ENCODE measurements at places on chromosomes 3 and 15.
A peak's percentile ranks its signal among the peaks of the same experiment; 100 is the strongest.

DNA sequence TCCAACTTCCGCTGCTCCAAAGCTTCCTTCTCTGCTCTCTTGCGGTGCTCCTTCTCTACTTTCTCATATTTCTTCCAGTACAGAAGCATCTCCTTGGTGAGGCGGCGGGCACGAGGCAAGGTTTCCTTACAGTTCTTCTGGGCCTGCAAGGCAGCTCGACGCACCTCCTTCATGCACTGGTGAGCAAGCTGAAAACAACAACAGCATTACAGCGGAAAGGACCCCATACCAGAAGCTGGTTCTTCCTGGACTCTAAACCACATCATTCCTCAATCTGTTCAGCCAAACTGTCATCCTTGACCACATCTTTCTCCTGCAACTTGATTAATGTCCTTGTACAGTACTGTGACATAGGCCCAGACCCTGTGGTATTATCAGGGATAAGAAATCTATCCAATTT, 36.4 kb downstream of the INO80 start:
- no peak overlapping the region for H3K27ac ChIP-seq
- H3K4me1 ChIP-seq, result no peaks in the 10 kb centered on the region
- no peak overlapping the region for H3K4me3 ChIP-seq
- no peaks in the 10 kb centered on the region for H3K27me3 ChIP-seq

GRCh38 chr3:192850451-192850981, 67.1 kb downstream of the MB21D2 start:
- H3K4me1 ChIP-seq, result peaks cover 4% of the 10 kb centered on the region
- H3K36me3 ChIP-seq, result peaks cover 2% of the 10 kb centered on the region

- peaks cover 40% of the 10 kb centered on the region for H3K27me3 ChIP-seq
- no peak overlapping the region for H3K27ac ChIP-seq
- H3K36me3 ChIP-seq, result no peaks in the 10 kb centered on the region
- no peaks in the 10 kb centered on the region for H3K4me1 ChIP-seq
These were observed 134.0 kb upstream of the IL12A start for GRCh38 chr3:159854500-159855124.

DNA sequence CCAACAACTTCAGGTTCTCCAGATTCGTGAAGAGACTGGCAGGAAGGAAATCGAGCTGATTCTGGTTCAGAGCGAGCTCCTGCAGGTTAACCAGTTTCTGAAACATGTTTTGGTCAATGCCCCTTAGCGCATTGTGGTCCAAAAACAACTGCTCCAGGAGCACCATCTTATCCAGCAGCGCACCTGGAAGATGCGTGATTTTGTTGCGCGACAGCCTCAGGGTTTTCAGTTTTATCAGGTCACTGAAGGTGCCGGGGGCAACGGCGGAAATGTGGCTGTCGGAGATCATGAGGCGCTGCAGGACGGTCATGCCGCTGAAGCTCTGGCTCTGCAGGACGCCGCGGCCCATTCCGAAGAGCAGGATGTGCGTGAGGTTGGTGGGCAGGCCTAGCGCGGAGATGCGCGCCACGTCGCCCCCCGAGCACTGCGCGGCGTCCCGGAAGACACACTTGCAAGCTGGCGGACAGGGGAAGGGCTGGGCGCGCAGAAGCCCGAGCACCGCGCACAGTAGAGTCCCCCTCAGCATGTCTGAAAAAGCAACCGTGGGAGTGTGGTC, 1.2 kb downstream of the GP5 start:
- peak overlapping the region; percentile 77 for H3K4me3 ChIP-seq
- peaks cover 56% of the 10 kb centered on the region for H3K27me3 ChIP-seq
- H3K27ac ChIP-seq, result no peak overlapping the region
- DNase-seq, result no peak
- H3K4me1 ChIP-seq, result peaks cover 40% of the 10 kb centered on the region
- peaks cover 2% of the 10 kb centered on the region for H3K36me3 ChIP-seq

DNA sequence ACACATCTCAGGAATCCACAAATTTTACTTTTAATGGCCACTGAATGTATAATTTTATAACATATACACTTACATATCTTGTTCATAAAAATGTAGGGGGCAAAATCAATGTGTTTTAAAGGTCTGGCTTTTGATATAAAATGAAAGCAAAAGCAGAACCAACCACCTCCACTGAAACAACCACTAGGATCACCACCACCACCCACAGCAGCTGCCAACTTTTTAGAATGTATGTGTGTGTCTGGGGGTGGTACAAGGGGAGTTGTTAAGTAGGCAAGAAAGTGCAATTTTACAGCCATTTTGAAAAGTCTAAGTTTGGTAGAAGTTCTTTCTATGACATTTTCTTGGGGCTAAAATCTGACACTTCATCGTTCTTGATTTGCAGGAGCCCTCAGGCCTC, 44.0 kb downstream of the OTOL1 start:
- H3K27me3 ChIP-seq, result no peaks in the 10 kb centered on the region
- no peaks in the 10 kb centered on the region for H3K4me1 ChIP-seq
- no peaks in the 10 kb centered on the region for H3K36me3 ChIP-seq
- no peak overlapping the region for H3K4me3 ChIP-seq
- H3K27ac ChIP-seq, result no peak overlapping the region
- DNase-seq, result no peak

DNA sequence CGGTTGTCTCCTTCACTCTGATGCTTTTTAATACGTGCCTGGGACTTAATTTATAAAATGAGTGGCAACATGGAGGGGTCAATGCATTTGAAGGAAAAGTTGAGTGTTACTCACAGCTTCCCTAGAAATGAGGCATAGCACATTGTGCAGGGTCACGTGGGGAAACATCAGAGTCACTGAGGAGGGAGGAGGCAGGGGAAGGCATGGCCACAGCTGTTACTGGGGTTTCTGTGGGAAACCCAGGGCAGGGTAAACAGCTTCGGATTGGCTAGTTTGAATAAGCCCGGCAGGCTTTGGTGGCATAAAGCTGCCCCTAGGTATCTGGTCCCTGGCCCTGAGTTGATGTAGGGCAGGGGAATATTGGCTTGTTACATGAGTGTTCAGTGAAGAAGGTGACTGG, 98.9 kb upstream of the ST8SIA2 start:
- H3K4me3 ChIP-seq, result no peak overlapping the region
- no peak for DNase-seq
- peaks cover 2% of the 10 kb centered on the region for H3K36me3 ChIP-seq
- H3K4me1 ChIP-seq, result no peaks in the 10 kb centered on the region

GRCh38 chr3:21421096-21421495, 329.9 kb downstream of the ZNF385D start:
- H3K27me3 ChIP-seq, result no peaks in the 10 kb centered on the region
- no peak overlapping the region for H3K4me3 ChIP-seq
- H3K36me3 ChIP-seq, result no peaks in the 10 kb centered on the region
- DNase-seq, result no peak
- no peaks in the 10 kb centered on the region for H3K4me1 ChIP-seq

DNA sequence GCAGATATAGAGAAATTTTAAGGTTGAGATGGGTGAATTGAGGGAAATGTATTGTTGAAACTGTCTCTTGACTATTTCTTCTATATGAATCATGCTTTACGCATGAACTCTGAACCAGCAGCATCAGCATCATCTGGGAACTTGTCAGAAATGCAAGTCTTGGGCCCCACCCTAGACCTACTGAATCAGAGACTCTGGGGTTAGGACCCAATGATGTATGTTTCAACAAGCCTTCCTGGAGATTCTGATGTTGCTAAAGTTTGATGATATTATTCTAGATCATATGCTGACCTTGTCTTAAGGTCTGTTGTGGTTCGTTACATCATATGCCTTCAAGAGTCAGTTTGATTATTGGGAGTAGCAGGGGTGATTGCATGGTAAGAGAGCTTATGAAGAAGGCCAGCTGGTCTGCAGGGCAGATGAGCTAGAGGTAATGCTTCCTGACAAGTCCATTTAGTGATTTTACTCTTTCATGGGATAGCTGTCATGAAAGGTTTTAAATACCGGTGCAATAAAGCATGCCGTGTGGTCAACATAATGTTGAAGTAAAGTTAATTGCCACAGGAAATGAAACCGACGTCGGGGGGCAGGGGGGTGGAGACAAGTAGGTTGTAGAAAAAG, 152.4 kb upstream of the MRPL3 start:
- no peak for DNase-seq
- no peaks in the 10 kb centered on the region for H3K4me1 ChIP-seq
- H3K27me3 ChIP-seq, result peaks cover 28% of the 10 kb centered on the region
- peaks cover 1% of the 10 kb centered on the region for H3K36me3 ChIP-seq
- no peak overlapping the region for H3K4me3 ChIP-seq

DNA sequence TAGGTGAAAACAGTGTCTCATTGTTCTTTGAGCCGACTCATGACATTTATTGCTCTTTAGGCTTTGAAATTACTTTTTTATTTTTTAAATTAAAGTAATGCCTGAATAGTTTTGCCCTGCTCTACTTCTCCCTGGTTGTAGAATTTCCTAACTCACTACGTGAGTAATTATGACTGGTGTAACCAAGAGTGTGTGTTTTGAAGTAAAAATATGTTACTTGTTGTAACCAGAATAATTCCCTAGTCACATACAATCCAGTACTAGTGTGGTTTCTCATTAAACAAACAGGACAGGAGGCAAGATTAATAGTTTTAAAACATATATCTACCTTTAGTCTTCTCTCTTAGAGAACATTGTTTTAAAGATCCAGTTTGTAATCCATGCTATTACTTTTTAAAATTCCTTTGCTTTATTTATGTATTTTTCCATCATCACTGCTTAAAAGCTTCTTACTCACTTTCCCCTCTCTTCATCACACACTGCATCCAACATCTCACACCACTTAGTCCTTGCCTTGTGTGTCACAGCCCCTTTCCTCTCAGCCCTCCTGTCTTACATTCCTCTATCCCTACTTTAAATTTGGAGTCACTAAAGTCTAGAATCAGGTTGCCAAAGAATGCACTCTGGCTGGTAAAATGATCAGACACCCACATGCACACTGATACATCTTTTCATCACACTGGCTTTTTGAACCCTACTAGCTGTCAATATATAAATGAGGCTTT, 219.7 kb downstream of the WNT5A start:
- no peak overlapping the region for H3K27ac ChIP-seq
- H3K36me3 ChIP-seq, result no peaks in the 10 kb centered on the region
- no peaks in the 10 kb centered on the region for H3K4me1 ChIP-seq
- H3K4me3 ChIP-seq, result no peak overlapping the region
- no peaks in the 10 kb centered on the region for H3K27me3 ChIP-seq

DNA sequence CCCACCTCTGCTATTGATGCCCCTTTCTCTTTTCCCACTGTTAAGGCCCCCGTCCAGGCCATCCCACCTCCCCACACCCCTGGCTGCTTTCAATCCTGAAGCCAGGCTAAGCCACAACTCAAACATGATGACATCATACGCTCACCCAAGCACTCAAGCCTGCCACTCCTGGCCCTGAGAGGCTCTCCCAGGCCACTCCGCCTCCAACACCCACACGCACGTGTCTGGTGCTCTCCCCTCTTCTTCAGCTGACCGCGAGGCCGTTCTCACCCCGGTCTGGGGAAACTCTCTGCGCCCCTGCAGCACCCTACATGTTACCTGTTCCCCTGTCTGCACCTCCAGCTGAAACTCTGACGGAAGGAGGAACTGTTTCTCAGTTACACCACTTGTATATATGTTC, 6.2 kb downstream of the ZXDC start:
- DNase-seq, result no peak
- peaks cover 64% of the 10 kb centered on the region for H3K4me1 ChIP-seq
- H3K27ac ChIP-seq, result peak overlapping the region; percentile 33
- H3K4me3 ChIP-seq, result peak overlapping the region; percentile 3

- H3K27ac ChIP-seq, result no peak overlapping the region
- peaks cover 18% of the 10 kb centered on the region for H3K27me3 ChIP-seq
- H3K4me3 ChIP-seq, result no peak overlapping the region
These were observed 18.8 kb upstream of the IQSEC1 start for GRCh38 chr3:13091898-13092611.

DNA sequence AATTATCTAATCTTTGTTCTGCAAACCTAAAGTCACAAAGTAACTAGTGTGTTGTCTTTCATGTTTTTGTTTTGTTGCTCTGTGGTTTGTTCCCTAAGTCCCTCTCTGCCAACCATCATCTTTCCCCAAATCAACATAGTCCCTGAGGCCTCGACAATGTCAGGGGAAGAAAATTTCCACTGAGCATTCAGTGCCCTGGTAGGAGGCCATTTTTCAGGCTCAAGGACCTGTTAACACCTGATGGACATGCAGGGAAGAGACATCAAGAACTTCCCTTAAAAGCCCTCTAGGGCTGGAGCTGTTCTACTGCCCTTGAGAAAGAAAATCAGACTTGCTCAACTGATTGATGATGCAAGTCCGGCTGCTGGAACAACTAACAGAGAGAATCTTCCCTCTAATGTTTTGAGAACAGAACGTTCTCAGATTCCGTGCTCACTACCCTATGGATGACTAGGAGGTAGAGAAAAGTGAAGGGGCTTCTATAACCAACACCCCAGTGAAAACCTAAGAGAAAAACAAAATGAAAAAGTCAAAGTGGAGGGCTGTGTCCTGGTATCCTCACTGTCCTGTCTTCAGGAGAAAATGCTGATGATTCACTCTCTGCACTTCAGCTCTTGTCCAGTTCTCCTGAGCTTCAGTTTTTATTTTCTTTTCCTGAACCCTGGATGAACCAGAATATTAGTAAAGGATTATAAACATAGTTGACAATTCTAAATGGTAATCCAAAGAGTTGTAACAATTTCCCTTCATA, 373.1 kb downstream of the FOXP1 start:
- peaks cover 44% of the 10 kb centered on the region for H3K4me1 ChIP-seq
- DNase-seq, result no peak
- H3K36me3 ChIP-seq, result peaks cover 2% of the 10 kb centered on the region
- H3K4me3 ChIP-seq, result no peak overlapping the region

- H3K4me3 ChIP-seq, result no peak overlapping the region
- DNase-seq, result no peak
- H3K36me3 ChIP-seq, result no peaks in the 10 kb centered on the region
- H3K27me3 ChIP-seq, result peaks cover 57% of the 10 kb centered on the region
- H3K4me1 ChIP-seq, result no peaks in the 10 kb centered on the region
- H3K27ac ChIP-seq, result no peak overlapping the region
These were observed 7.1 kb downstream of the ITGA11 start for GRCh38 chr15:68424754-68425390.

GRCh38 chr3:193809106-193809505, 216.1 kb downstream of the OPA1 start:
- no peak overlapping the region for H3K27ac ChIP-seq
- no peak overlapping the region for H3K4me3 ChIP-seq
- peaks cover 2% of the 10 kb centered on the region for H3K36me3 ChIP-seq
- H3K27me3 ChIP-seq, result no peaks in the 10 kb centered on the region
- DNase-seq, result no peak

GRCh38 chr15:69863446-69863845, 234.3 kb downstream of the TLE3 start:
- H3K27me3 ChIP-seq, result peaks cover 9% of the 10 kb centered on the region
- H3K4me3 ChIP-seq, result no peak overlapping the region
- H3K27ac ChIP-seq, result no peak overlapping the region
- peaks cover 4% of the 10 kb centered on the region for H3K4me1 ChIP-seq
- no peaks in the 10 kb centered on the region for H3K36me3 ChIP-seq
